ENCODE measurements at places on chromosomes 2 and 18. TPM values are rescaled to one million over a fixed set of nuclear protein-coding genes. Genes with fewer than 3 reads are reported as not detected.

CABYR gene
- 20.1 TPM for total RNA-seq

FBXO15 gene
- total RNA-seq = 0.84 TPM

UPP2 gene
- total RNA-seq = not detected

CPLX4 gene
- total RNA-seq = not detected

PSMG2 gene
- total RNA-seq = 76.5 TPM

VAMP5 gene
- 4.7 TPM for total RNA-seq

UGT1A6 gene
- not detected for total RNA-seq

TOGARAM2 gene
- total RNA-seq = 0.59 TPM

SPATA3 gene
- not detected for total RNA-seq

PIEZO2 gene
- 14.7 TPM for total RNA-seq

KCNG2 gene
- total RNA-seq = 0.19 TPM

ST6GAL2 gene
- total RNA-seq = 16.2 TPM

CRYGB gene
- not detected for total RNA-seq

ANKRD53 gene
- 0.39 TPM for total RNA-seq

FOXI3 gene
- 17.1 TPM for total RNA-seq

AGAP1 gene
- 40.5 TPM for total RNA-seq

ATOH8 gene
- 0.54 TPM for total RNA-seq

SCN9A gene
- 6.1 TPM for total RNA-seq

SRD5A2 gene
- not detected for total RNA-seq

DQX1 gene
- 0.76 TPM for total RNA-seq

VWC2L gene
- total RNA-seq = not detected

RAB31 gene
- 39.3 TPM for total RNA-seq

TLX2 gene
- 0.17 TPM for total RNA-seq

STPG4 gene
- total RNA-seq = 0.28 TPM

LRATD1 gene
- total RNA-seq = 2.3 TPM

UNC80 gene
- 0.38 TPM for total RNA-seq

Data from H1 (cell line).